ENCODE measurements at places on chromosomes 2 and 18.
A peak's percentile ranks its signal among the peaks of the same experiment; 100 is the strongest.

DNA sequence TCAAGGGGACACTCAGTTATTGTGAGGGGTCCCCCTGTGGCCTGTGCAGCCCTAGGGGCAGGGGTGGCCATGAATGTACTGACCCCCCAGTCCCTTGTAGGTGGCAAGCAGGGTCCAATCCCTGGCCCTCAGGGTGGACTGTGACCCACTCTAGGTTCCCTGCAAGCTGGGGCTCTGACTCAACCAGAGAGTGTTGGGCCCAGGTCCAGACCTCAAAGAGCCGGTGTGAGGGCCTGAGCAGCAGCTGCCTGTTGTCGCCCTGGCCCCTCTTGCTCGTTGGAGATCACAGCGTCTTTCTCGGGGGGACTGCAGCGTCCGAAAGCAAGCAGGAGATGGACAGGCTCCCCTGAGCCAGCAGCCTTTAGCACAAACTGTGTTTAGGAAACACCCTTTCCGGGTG lies 66.8 kb upstream of the ATG16L1 start:
- no peak for DNase-seq

GRCh38 chr2:200338692-200339091 lies 32.2 kb downstream of the SPATS2L start:
- no peak for DNase-seq

DNA sequence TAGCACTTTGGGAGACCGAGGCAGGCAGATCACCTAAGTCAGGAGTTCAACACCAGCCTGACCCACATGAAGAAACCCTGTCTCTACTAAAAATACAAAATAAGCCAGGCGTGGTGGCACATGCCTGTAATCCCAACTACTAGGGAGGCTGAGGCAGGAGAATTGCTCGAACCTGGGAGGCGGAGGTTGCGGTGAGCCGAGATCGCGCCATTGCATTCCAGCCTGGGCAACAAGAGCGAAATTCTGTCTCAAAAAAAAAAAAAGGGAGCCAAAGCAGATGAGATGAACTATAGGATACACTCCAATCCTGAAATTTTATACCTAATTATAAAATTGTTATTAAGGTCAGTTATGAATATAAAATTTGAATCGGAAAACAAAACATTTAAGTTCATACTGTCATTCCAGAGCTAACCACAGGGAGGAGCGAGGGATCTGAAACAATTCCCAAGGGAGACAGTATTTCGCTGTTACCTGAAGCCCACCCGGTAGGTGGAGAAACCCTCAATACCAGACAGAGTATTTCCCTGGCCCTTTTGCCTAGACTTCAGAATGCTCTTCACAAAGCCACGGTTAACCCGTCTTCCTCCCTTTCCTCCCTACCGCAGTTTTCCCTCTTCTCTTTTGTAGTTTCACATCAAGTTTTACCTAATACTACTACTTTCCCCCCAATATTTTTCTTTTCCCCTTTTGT lies 1.4 kb downstream of the PPM1G start:
- DNase-seq = no peak

DNA sequence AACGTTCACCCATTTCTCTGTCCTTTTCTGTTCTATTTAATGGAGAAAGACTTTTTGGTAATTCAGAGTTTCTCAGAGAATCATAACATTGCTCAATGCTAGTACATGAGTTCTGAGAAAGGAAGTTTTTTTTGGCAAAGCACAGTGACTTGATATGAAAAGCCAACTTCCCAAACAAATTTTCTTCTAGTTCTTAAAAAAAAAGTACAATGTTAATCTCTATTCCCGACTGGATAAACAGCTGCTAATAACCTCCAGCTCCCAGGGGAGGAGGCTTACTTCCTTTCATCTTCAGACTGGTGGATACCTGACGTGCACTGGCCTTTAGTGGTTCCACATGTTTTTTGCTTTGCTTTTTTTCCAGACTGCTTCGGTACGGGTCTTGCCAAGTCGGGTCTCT lies 284.6 kb upstream of the CCDC68 start:
- DNase-seq = no peak

- DNase-seq = no peak
Measured at GRCh38 chr2:152189622-152190495, 14.3 kb upstream of the STAM2 start.

DNA sequence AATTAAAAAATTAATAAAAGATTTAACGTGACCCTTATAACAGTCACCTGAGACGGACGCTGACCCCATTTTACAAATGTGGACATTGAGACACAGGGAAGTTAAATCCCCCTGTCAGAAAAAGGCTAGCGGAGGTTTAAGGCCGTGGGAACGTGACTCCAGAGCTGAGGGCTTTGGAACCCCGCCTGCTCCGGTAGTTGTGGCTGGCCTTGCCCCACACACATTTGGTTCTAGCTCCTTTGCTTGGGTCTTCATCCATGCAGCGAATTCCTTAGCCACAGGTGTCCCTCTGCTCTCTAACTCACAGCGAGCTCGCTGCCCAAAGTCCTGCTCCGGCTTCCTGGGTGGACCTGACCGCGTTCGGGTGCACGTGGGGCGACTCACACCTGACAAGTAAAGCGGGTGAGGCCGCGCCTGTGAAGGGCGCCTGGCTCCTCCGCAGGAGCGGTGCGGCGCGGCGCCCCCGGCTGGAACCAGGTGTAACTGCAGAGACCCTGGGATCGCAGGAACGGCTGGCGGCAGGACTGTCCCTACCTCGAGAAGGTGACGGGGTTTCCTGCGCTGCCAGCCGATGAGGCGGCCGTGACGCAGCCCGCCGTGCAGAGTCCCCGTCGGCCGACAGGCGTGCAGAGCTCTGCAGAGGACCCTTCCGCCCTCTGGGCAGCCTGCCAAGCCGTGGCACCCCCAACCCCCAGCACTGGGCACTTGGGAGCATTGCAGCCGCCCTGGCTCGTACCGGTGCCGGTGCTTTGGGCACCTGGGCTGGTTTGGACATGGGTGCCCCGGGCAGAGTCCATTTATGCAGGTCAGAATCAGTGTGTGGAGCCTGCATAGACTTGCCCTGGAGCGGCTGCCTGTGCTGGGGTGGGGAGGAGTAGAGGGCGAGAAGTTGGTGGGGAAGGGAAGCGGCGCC lies 2.4 kb upstream of the PROC start:
- peak; percentile 62 for DNase-seq

- DNase-seq = no peak
Measured at GRCh38 chr18:72161691-72162090, 382.5 kb downstream of the CBLN2 start.

GRCh38 chr2:132896073-132896472 lies 226.1 kb upstream of the LYPD1 start:
- no peak for DNase-seq

DNA sequence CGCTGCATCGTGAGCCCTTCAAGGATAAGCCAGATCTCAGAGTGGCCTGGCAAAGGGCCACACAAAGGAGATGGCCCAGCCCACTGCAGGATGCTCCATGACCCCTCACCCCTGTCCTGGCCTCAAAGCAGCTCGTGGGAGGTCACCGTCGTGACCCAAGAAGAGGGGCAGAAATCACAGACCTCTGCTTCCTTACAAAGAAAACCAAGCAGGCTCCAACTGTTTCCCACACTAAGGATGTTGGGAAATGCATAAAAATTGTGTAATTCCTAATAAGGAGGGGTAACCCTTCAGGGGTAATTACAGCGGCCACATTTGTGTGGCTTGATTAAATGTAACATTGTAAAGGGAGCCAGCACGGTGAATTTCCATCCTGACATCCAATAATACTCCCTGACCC lies 102.3 kb downstream of the BOD1L2 start:
- no peak for DNase-seq

GRCh38 chr2:229922449-229923386 lies at the start of gene FBXO36:
TSS of gene FBXO36 (plus strand) at chr2:229922503. CDS start at chr2:229922514, 11 bp downstream.
- DNase-seq = no peak

Data from effector CD8-positive, alpha-beta T cell (primary cell).